ENCODE measurements at places on chromosomes 13 and 19.

GRCh38 chr13:32883474-32883873 is 132.7 kb upstream of the KL start:
- H3K4me1 ChIP-seq: peaks cover 10% of the 10 kb centered on the region
- no peak overlapping the region for H3K27ac ChIP-seq
- no peak overlapping the region for H3K4me3 ChIP-seq
- no peak for DNase-seq

DNA sequence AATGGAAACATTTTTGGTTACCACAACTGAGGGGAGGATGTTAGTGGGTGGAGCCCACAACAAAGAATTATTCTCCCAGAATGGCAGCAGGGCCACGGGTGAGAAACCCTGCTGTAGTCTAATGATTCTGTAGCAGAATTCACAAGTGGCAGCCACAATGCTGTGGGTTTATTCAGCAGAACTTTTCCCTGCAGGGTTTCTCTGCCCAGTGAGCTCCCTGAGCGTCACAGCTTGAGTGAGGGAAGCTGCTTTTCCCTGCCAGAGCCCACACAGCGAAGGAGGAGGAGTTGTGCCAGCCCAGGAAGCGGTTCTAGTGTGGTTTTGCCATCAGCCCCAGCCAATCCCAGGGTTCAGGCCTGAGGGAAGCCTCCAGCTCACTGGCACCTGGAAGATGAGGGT is 4.4 kb downstream of the ATP12A start:
- H3K4me1 ChIP-seq: peaks cover 58% of the 10 kb centered on the region
- no peak overlapping the region for H3K27ac ChIP-seq
- H3K36me3 ChIP-seq: no peaks in the 10 kb centered on the region
- no peak for DNase-seq

GRCh38 chr19:35117116-35117515 is 1.5 kb downstream of the FXYD3 start:
- H3K4me1 ChIP-seq: peaks cover 36% of the 10 kb centered on the region
- H3K36me3 ChIP-seq: no peaks in the 10 kb centered on the region
- H3K4me3 ChIP-seq: no peak overlapping the region

GRCh38 chr13:31943591-31943990 is 88.0 kb upstream of the FRY start:
- DNase-seq: no peak
- peaks cover 28% of the 10 kb centered on the region for H3K4me1 ChIP-seq
- no peaks in the 10 kb centered on the region for H3K36me3 ChIP-seq

DNA sequence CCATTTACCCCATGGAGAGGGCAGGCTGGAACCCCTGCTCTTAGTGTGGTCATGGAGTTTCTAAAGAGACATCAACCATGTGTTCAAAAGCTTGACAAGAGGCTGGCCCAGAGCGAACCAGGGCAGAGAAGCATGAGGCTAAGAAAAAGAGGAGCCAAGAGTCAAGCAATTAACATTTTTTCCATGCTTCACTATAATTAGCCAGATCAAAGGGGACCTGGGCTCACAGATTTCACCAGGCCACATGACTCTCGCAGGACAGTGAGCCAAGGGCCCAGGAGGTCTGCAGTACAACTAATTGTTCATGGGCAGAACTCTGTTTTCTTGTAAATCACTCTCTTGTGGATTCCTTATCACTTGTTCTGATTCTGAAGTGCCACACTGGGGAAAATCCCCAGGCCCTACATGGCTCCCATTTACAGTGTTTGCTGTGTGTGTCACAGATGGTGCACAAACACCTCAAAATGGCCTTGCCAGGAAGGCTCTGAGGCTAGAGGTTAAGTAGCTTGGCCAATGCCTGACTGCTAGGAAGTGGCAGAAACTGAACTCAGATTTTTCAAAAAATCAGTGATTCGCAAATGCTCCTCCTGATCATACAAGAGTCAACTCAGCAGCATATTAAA is 101.2 kb downstream of the LHFPL6 start:
- H3K4me1 ChIP-seq: peaks cover 56% of the 10 kb centered on the region
- H3K27me3 ChIP-seq: no peaks in the 10 kb centered on the region
- H3K4me3 ChIP-seq: no peak overlapping the region
- no peak overlapping the region for H3K27ac ChIP-seq
- no peak for DNase-seq
- H3K36me3 ChIP-seq: no peaks in the 10 kb centered on the region

GRCh38 chr19:8487137-8487851 is 15.1 kb downstream of the PRAM1 start:
- peak overlapping the region; percentile 73 for H3K27ac ChIP-seq
- peaks cover 5% of the 10 kb centered on the region for H3K4me1 ChIP-seq
- no peak overlapping the region for H3K4me3 ChIP-seq

GRCh38 chr13:21723807-21724505 is 53.1 kb downstream of the FGF9 start:
- peaks cover 6% of the 10 kb centered on the region for H3K36me3 ChIP-seq
- no peaks in the 10 kb centered on the region for H3K27me3 ChIP-seq
- no peak overlapping the region for H3K27ac ChIP-seq
- no peak for DNase-seq
- peaks cover 13% of the 10 kb centered on the region for H3K4me1 ChIP-seq

DNA sequence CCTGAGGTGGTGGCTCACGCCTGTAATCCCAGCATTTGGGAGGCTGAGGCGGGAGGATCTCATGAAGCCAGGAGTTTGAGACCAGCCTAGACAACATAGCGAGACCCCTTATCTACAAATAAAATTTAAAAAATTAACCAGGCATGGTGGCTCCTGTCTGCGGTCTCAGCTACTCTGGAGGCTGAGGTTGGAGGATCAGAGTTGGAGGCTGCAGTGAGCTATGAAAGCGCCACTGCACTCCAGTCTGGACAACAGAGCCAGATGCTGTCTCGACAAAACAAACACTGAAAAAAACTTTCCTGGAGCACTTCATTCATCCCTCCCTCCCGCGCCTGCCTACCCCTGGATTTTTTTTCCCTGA is 665 bp upstream of the ATG4D start:
- H3K4me1 ChIP-seq: peaks cover 4% of the 10 kb centered on the region
- peak overlapping the region; percentile 72 for H3K4me3 ChIP-seq
- no peak for DNase-seq
- peaks cover 9% of the 10 kb centered on the region for H3K27me3 ChIP-seq
- peaks cover 6% of the 10 kb centered on the region for H3K36me3 ChIP-seq
- H3K27ac ChIP-seq: peak overlapping the region; percentile 93

GRCh38 chr13:48715977-48716376 is 62.2 kb downstream of the CYSLTR2 start:
- no peak for DNase-seq
- H3K4me3 ChIP-seq: no peak overlapping the region
- H3K27ac ChIP-seq: no peak overlapping the region
- H3K36me3 ChIP-seq: peaks cover 53% of the 10 kb centered on the region
- H3K4me1 ChIP-seq: no peaks in the 10 kb centered on the region

- no peaks in the 10 kb centered on the region for H3K36me3 ChIP-seq
- peaks cover 3% of the 10 kb centered on the region for H3K27me3 ChIP-seq
- peaks cover 4% of the 10 kb centered on the region for H3K4me1 ChIP-seq
- no peak for DNase-seq
- no peak overlapping the region for H3K4me3 ChIP-seq
- H3K27ac ChIP-seq: no peak overlapping the region
Measured at GRCh38 chr13:109209526-109209925, 576.9 kb downstream of the IRS2 start.
